ENCODE measurements at places on chromosomes 6 and 20.
A peak's percentile ranks its signal among the peaks of the same experiment; 100 is the strongest.

DNA sequence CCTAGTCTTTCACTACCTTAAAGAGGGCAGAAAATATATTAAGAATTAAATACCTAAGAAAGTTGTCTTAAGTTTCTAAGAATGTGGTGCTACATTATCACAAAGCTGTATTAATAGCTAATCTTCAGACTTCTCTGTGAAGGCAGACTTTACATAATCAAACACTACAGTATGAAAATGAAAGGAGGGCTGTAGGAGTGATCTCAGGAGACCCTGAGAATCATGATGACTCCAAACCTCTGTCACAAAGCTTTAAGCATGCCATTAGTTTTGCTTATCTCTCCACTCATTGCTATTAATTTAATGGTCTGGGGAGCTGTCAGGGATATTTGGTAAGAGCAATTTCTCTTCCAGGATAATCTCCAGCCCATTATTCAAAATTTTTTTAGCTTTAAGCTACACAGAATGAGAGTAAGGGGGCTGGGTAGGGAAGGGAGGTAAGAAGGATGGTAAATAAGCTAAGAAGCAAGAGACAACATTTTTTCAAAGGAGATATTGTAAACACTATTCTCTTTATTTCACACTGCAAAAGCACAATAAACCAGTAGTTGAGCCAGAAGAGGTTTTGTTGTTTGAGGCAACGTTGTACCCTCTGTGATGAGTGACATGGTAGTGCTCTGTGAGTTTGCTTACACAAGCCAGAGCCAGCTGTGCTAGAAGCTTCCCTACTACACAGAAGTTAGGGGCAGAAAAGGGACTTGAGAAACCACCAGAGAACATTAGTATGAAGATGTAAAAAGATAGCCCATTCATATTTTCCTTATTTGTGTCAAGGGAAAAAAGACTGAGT is 258.8 kb downstream of the GMDS start:
- no peak for DNase-seq

DNA sequence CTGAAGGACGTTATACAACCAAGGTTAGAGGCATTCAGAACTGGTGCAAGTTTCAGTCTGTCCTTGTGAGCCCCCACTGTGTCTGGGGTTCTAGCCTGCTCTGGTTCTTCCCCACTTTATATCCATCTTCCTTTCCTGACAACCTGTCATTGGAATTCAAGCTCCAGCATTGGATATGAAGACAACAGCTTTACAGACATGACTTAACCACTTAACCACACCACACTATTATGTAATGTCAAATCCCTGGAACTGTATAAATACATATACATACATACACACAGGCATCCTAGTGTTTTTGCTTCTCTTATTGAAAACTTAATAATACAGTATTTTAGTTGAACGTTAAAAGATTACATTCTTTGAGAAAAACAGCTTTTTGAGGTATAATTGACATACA is 217.9 kb upstream of the SGK1 start:
- DNase-seq = no peak

GRCh38 chr20:43824309-43825050 is 90.2 kb upstream of the TOX2 start:
- DNase-seq = no peak

GRCh38 chr6:116528133-116528532 is 16.7 kb downstream of the CALHM5 start:
- no peak for DNase-seq

- no peak for DNase-seq
Observed at GRCh38 chr6:131070061-131070460, 7.0 kb upstream of the EPB41L2 start.

GRCh38 chr6:121216928-121217327 is 117.4 kb downstream of the TBC1D32 start:
- DNase-seq = peak; percentile 22

DNA sequence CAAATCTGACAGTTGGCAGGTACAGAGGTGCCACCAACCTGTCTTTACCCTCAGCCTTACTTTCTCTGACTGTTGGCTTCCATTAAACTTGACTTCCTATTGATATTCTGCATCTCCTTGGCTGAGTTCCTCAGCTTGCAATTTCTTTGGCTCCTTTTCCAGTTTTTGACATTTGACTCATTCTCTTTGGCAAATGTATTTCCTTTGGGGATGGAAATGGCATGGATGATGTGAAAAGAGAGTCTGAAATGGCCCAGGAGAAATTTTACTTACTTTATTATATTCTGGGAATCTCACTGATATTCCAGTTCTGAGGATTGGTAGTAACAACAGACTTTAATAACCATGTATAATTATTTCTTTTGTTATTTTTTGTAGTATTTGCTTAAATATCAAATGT is 255.2 kb downstream of the CD109 start:
- no peak for DNase-seq

- DNase-seq = no peak
Observed at GRCh38 chr6:72788188-72788587, 166.3 kb downstream of the KCNQ5 start.

- DNase-seq = no peak
Observed at GRCh38 chr6:34288581-34288980, 39.8 kb upstream of the SMIM29 start.

GRCh38 chr6:128487055-128487454 is 33.3 kb downstream of the PTPRK start:
- DNase-seq = no peak
